Stimulated activated CD4-positive, alpha-beta T cell treated with anti-CD3 and anti-CD28 coated beads, Interleukin-4, amount 100 ng/mL, for 1 hour (primary cell): ENCODE measurements at places on chromosomes 1 and 21.

DNA sequence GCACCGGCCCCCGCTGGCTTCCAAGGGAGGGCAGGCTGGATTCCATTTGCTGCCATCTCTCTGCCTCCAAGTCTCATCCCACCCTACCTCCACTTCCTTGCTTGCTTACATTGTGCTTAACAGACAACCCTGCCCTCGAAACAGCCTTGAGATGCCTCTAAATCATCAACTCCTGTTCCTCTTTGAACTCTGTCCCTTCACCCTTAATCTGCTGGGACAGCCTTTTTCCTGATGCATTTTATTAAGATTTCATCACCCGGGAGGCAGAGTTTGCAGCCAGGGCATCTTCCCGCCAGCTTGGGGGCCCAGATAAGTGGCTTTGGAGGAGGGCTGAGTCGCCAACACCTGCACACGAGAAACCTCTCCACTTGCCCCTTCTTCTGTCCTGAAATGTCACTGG, 192.5 kb downstream of the KAZN start:
- no peak for DNase-seq

GRCh38 chr1:228083871-228084278, 1.4 kb downstream of the ARF1 start:
- DNase-seq: no peak

GRCh38 chr21:45468971-45469272, 64.0 kb downstream of the COL18A1 start:
- no peak for DNase-seq

- no peak for DNase-seq
These were observed 2.3 kb upstream of the PMVK start for GRCh38 chr1:154938604-154939399.

DNA sequence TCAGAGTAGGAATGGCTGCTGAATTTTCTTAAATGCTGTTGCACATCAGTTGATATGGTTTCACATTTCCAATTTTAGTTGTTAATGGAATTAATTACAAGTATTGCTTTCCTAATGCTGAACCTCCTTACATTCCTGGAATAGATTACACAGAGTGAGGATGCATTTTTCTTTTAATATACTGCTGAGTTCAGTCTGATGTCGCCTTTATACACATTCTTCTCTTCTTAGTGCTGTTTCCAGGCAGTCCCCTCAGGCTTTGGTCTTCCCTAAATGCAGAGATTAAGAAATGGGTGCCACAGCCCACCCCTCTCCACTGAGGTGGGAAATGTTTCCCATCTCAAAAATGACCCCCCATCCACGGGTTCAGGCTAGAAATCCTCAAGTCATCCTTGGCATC, 6.7 kb upstream of the TSPEAR start:
- DNase-seq: no peak

GRCh38 chr1:160628799-160629263, 18.0 kb downstream of the SLAMF1 start:
- DNase-seq: no peak

DNA sequence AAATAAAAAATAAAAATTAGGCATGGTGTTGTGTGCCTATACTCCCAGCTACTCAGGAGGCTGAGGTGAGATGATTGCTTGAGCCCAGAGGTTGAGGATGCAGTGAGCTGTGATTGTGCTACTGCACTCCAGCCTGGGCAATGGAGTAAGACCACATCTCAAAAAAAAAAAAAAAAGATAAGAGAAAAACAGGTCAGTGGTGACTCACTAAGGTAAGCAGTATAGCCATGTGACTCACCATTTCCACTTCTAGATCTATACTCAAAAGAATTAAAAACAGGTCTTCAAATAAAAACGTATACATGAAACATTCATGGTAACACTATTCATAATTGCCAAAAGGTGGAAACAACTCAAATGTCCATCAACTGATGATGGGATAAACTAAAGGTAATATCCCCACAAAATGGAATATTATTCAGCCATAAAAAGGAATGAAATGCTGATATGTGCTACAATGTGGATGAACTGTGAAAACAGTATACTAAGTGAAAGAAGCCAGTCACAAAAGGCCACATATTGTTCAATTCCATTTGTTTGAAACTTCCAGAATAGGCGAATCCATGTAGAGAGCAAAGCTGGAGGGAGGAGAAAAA, 75.1 kb downstream of the ZNF281 start:
- DNase-seq: no peak

- DNase-seq: no peak
These were observed 239.8 kb downstream of the LMX1A start for GRCh38 chr1:165116732-165117131.

DNA sequence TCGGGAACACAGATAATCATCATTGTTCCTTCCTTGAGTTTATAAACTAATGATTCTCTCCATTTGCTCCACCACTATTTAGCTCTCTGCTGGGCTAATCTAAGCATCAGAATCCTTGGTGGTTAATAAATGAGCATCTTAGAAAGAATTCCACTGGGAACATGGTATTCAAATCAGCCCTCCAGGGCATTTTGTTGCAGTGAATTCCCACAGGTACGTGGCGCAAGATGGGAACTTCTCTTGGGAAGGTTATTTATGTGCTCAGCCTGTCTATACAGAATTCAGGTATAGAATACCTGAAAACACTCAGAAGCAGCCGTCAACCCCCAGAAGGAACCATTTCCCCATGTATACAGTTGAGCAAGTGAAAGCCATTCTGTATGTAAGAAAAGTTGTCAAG, 131.5 kb downstream of the NTNG1 start:
- no peak for DNase-seq

DNA sequence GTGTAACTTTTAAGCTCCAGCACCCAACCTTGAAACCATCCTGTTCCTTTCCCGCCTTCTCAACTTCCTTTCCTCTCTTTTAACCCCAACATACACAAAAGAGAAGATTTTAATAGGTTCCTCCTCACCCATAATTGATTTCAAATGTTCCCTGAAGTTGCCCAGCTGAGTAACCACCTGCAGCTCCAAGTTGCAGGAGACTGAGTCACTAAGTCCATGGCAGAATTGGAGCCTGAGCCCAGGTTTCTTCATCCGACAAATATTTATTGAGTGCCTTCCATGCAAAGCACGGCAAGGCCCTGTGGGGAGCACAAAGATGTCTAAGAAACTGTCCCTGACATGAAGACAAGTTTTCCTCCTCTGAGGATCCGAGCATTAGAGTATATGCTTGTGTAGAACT, 97.7 kb downstream of the PAPPA2 start:
- DNase-seq: no peak

GRCh38 chr1:42921769-42922168, 36.9 kb downstream of the SLC2A1 start:
- no peak for DNase-seq

- DNase-seq: no peak
These were observed 42.4 kb downstream of the SLC30A1 start for GRCh38 chr1:211536606-211537005.

- DNase-seq: no peak
These were observed 1.4 kb upstream of the FDPS start for GRCh38 chr1:155307247-155307740.

DNA sequence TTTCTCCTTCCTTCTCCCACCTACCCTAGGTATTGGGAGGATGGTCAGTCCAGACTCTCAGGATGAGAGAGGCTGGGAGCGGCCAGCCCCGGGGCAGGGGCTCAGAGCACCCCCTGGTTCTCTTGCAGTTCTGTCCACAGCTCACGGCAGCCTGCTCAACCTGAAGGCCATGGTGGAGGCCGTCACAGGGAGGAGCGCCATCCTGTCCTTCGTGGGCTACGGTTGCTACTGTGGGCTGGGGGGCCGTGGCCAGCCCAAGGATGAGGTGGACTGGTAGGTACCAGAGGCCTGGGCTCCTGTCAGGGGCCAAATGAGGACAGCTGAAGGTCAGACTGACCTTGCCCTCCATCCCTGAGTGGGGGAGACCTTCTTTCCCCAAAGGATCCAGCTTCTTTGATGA, 4.2 kb downstream of the PLA2G2F start:
- no peak for DNase-seq

GRCh38 chr1:156751451-156751756, at the start of gene HDGF:
TSS of gene HDGF (minus strand) at chr1:156751675. CDS start at chr1:156751429, 246 bp downstream.
- DNase-seq: no peak

GRCh38 chr1:39142401-39143060, 62.0 kb upstream of the MACF1 start:
- DNase-seq: no peak

DNA sequence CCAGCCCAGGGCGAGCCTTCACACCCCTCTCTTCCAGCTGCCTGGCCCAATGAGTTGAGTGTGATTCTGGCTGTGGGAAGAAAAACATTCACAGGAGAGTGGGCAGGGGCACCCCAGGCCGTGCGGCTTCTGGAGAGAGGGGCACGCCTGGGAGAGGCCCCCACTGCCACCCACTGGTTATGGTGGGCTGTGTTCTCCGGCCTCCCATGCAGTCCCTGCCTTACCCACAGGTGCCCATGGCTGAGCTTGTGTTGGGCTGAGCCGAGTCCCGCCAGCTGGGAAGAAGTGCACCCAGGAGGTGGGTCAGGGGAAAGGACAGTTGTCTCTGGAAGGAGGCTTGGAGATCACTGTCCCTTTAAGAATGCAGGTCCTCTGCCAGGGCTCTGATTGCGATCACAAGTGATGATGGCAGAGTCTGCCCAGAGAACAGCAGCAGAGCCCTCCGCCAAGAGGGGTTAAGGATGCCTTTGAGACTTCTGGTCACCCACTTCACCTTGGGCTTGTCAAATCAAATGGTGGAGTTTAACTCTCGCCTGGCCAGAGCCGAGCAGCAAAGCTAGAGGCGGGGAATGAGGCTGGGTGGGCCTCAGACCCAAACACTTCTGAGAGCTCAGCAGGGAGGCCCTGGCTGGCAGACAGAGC, 124.7 kb upstream of the ARHGEF16 start:
- no peak for DNase-seq

GRCh38 chr21:42363312-42363711, 3.0 kb downstream of the TFF1 start:
- DNase-seq: no peak

DNA sequence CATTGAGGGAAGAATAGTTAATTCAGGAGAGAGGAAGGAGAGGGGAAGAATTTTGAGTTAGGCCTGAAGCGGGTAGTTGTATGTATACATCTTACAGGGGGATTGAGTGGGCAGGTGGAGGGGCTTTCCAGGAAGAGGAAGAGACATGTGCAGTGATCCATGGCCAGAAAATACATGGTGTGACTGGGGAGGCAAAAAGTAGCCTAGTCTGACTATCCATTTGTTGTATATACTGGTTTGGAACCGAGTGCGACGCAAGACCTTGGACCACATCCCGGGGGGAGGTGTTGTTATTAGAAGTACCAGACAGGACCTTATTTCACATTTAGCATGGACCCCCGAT, 158.3 kb downstream of the SDCCAG8 start:
- DNase-seq: no peak

DNA sequence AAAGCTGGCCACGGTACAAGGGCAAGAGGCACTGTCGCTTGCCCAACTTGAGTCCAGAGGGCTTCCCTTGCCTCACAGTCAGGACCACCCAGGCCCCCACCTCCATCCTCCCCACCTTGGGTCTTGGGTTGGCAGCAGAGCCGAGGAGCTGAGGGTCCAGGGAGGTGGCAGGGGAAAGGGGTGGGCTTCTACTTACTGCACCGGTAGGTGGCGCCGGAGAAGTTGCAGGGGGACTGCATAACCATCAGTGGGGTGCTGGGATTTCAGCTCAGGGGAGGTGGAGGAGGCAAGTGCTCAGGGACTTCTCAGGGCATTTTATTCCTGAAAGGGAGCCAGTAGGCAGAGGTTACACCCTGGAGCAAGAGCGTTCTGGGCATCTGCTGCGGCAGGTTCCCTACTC, 44.0 kb downstream of the TRIM62 start:
- peak; percentile 43 for DNase-seq

DNA sequence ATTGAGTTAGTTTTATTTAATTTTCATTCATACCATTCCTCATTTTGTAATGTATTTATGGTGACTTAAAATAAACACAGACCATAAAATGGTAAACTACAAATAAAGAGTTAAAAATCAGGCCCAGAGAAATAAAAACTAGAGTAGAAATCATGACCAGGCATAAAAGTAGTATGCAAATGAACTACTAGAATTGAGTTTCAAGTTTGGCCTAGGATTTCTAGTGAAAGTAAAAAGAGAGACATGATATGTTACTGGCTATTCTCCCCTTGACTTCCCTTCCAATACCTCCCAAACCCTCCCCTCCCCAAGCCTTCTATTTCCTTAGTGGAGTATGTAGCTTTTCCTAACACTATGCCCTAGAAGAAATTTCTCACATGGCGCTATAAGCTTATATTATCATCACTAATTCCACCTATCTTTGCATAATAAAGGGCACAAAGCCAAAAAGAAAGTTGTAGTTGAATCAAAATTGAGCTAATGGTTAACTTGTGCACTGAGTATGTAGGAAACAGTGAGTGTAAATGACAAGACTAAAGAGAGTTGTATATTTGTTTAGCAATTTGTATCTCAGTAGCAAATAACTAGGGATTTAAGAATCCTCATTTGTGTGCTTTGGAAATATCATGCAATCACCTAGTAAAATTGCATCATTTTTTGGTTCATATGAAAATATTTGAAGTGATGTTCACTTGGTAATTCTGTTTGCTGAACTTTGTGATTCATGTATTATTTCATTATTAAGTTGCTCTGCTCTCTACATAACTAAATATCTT, 29.7 kb upstream of the CDC14A start:
- no peak for DNase-seq

- no peak for DNase-seq
These were observed 12.5 kb downstream of the AGT start for GRCh38 chr1:230701434-230701833.

- no peak for DNase-seq
These were observed 675.5 kb upstream of the CXADR start for GRCh38 chr21:16837321-16837720.
